ENCODE measurements at places on chromosomes 11 and 22.
A peak's percentile ranks its signal among the peaks of the same experiment; 100 is the strongest.

DNA sequence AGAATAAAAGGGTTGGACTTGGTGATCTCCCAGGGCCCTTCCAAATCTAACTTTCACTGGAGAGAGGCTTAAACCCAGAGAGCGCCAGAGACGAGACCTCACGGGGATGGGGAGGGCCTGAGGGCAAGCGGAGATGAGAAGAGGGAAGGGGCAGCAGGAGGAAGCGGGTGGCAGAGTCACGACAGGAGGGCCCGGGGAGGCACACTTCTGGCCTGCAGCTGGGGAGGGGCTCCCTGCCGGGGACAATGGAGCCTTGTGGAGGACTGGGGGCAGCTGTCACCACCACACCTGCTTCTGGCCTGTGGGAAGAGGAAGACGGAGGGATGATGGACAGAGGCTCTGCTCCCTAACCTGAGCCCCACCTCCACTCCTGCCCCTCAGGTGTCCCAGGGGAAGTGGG is 40.2 kb downstream of the PDE2A start:
- no peak for DNase-seq

- no peak for DNase-seq
Observed at GRCh38 chr22:50611341-50612060, 10.9 kb downstream of the MAPK8IP2 start.

DNA sequence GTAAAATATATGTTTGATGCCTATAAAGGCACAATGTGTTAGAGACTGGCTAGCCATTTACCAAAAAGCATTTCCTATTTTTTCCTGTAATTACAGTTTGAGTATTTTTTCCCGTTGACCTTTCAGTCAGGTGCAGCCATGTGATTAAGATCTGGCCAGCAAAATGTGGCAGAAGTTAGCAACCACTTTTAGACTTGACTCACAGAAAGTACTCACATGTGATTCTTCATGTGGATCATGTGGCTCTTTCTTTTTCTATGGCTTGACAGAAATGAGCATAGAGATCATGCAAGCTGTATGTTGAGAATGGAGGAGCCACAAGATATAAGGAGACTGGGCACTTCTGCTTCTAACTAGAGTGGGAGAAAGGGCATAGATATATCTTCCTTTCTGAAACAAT is 27.3 kb upstream of the RAB38 start:
- no peak for DNase-seq

DNA sequence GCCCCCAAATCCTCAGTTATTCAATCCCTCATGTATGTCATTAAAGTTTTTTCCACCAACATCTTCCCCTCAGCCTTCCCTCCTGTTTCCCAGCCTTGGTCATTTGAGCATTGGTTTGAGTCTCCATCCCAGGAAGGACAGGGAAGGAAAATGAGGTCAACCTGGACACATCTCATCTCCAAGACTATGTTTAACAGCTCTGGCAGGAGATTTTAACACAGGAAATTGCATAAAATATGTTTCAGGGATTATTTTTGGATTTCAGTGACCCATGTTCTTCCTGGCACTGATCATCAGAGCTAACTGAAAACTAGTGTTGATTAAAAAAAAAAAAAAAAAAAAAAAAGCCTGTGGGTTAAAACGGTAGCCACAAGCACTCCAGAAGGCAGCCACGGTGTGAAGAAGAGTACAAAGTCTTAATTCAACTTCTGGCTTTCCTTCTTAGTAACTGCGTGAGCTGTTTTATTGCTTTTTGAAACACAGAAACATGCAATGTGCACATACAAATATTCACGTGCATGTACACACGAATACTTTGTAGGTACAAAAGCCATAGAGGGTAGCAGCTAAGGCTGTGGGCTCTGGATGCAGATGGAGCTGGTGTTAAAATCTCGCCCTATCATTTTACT is 164.4 kb upstream of the DDI1 start:
- peak; percentile 12 for DNase-seq

- no peak for DNase-seq
Observed at GRCh38 chr22:28934026-28934425, 50.7 kb downstream of the ZNRF3 start.

DNA sequence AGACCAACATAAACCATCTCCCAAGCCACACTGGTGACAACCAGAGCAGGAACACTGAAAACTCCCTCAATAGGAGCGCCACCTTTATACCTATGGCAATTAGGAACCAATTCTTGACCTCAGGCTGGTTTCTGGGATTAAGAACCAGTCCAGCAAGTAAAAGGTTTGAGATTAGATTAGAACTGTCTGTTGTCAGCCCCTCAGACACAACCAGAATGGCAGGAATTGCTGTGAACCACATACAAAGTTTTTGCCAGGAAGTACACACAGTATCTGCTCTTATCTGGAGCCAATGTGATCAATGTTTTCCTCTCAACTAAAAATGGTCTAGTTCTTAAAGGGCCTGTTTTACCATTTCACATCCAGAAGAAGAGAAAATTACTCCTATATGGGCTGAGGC is 55.2 kb downstream of the RBFOX2 start:
- no peak for DNase-seq

GRCh38 chr11:96145163-96145585 is 197.8 kb downstream of the MAML2 start:
- no peak for DNase-seq

DNA sequence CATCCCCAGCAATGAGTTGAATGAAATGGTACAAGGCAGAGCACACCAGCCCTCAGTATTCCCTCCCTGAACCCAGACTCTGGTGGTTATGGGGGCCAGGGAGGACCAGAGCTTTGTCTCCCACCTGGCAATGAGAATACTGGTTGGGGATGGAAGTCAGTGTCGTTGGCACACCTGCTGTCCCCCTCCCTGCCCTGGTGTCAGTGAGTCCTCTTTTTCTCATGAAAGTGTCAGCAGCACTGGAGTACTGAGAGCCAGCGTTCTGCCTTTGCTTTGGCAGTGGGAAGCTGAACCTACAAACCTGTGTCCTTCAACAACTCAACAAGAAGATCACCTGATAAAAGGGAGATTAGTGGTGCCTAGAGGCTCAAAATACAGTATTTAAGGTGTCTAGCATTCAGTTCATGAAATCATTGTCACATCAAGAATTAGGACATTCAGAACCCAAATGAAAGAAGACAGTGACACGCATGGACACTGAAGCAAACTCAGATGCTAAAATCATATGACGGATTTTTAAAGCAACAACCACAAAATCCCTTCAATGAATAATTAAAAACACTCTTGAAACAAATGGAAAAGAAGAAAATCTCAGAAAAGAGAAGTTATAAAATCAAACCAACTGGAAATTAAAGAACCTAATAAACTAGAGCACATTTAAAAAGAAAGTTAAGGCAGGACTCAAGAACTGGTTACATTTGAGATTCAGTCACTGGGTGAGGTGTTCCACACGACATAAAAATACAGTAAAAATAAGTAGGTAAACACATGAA is 77.5 kb upstream of the VPREB1 start:
- DNase-seq: no peak

GRCh38 chr11:16296273-16296672 is 60.1 kb downstream of the SOX6 start:
- DNase-seq: no peak
